ENCODE measurements at places on chromosomes 6 and 20.

DNA sequence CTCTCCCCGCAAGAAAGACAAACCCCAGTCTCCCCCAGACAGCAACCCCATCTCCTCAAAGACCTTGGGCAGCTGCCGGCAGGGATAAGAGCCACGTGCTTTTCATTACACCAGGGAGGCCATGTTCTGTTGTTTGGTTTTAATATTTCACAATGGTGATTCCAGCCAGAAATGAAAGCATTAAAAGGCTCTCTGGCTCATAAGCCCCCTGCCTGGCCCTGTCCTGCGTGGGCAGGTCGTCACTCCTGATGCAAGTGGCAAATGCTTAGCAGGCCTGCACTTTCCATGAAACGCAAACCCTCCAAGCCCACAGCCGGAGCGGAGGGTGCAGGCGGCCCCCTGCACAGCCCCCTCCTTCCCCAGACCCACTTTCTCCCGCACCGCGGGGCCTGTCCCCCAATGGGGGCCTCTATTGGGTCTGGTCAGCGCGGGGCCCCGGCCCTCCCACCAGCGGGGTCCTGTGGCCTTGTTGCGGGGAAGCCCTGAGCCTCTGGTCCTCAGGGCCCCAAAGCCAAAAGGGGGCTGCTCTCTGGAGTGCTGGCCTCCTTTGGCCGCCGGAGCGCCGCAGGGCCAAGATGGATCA lies 77.2 kb downstream of the TMEM242 start:
- no peak for DNase-seq

DNA sequence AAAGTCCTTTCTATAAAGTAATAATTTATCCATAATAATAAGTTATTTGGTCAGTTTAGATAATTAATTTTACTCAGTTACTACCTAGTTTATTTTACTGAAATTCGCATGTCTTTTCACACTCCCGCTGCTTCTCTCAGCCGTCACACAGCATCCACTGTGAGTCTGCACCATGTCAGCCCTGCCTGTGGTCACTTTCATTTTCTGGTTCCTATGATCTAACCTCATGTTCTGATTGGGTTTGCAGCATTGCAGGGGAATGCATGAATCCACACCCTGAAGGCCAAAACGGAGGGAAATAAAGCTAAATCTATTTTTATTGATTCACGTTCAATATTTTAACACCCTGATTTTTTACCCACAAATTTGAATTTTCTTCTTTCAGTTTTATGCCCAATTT lies 47.4 kb downstream of the PDE10A start:
- no peak for DNase-seq

GRCh38 chr6:85389151-85389797 lies 60.6 kb upstream of the NT5E start:
- no peak for DNase-seq

DNA sequence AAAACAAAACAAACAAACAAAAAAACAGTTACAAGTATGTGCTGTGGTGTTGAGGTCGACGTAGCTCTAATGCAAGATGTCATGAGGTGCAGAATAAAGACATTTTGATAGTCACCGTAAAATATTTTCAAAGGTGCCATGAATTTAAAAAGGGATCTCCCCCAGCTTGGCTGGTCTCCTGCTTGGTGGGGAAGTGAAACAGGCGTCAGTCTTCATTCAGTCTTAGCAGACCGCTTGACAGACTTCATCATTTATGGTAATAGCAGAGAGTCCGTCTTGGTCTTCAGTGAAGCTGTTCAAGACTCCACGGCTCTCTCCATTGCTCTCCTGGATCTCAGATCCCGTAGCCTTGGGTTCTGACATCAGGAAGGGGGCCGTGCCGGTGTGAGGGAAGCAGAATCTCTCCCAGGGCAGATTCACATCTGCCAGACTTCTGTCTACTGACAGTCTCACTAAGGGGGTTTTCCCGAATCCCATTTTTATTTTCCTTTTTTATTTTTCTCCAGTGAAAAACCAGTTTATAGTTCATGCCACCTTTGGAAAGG lies 1.6 kb downstream of the SLC24A3 start:
- DNase-seq: no peak

DNA sequence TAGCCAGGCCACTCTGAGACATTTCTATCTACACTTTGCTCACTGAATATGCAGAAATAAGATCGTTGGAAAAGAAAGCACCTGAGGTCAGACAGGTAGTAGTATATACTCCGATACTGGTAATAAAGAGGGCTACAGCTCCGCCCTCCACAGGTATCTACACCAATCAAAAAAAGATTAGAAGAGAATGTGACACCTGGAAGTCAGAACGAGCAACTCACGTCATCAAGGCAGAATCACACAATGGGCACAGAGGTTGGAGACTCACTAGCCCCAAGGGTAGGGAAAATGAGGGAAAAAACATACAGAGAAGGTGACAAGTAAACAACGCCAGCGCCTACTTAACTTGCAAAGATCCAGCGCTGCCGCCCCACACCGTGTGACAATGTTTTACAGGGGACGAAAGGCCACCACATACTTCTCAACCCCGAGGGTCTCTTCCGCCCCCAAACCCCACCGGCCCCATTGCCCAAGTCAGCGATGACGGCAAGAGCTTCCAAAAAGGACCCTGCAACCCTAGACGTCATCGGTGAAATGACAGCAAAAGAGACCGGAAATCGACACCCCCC lies 653 bp downstream of the LMBRD1 start:
- no peak for DNase-seq

GRCh38 chr20:60239956-60240355 lies 281.7 kb downstream of the CDH26 start:
- no peak for DNase-seq

All from dorsolateral prefrontal cortex (tissue), 122 donors.